ENCODE measurements at places on chromosomes 6 and 20.

DNA sequence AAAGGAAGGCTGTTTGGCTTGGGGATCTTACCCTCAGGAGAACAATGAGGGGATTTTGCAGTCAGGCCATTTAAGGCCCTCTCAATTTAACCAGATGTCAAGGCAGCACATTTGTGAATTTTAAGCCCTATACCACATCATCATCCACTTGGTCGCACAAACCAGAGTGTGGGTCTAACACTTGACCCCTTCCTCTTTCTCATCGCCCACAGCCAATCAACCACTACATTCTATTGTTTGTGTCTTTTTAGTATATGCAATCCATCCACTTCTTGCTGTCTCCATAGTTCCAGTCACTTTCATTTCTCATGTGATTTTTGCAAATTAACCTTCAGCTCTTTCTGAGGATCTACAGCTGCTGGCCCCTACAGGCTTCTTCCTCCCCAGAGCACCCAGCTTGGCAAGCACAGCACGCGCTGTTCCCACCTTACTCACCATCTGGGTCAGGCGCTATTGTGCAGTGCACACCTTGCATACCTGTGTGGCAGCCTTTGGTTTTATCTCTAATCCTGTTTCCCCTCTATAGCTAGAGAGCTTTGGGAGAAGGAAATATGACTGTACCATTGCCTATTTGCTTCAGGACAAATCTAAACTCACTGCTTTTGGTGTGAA is 32.3 kb upstream of the CD83 start:
- DNase-seq, result no peak

GRCh38 chr20:4369798-4370124 is 351.9 kb upstream of the PRND start:
- no peak for DNase-seq

DNA sequence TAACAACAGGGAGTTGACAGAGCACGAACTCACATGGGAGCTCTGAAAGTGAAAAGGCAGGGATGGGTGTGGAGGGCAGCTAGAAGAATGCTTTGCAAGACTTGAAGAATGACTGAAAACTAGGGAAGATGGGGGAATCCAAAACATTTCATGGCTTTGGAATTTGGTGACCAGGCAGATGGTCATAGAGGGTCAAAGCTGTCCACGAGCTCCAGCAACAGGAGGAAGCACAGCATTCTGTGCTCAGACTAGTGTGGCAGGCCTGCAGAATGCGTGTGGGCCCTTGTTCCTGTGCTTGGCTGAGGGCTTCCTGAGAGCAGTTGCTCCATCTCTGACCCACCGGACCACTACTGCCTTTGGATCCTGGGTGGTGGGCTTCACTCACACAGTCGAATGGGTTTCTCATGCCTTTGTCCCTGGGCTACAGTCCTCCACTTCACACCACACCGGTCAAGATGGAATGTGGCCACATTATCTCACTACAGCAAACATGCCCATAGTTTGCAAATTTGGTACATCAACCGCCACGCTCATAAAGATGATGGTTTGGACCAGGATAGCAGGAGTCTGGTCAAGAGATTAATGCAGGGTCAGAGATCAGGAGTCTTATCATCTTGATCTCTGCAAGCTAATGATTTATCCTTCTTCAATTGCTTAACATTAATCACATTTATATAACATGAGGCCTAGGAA is 100.7 kb downstream of the SGK1 start:
- no peak for DNase-seq

- no peak for DNase-seq
These were observed 47.4 kb upstream of the HS3ST5 start for GRCh38 chr6:114390176-114390575.

GRCh38 chr20:64161356-64162238 is 2.7 kb upstream of the MYT1 start:
- no peak for DNase-seq

DNA sequence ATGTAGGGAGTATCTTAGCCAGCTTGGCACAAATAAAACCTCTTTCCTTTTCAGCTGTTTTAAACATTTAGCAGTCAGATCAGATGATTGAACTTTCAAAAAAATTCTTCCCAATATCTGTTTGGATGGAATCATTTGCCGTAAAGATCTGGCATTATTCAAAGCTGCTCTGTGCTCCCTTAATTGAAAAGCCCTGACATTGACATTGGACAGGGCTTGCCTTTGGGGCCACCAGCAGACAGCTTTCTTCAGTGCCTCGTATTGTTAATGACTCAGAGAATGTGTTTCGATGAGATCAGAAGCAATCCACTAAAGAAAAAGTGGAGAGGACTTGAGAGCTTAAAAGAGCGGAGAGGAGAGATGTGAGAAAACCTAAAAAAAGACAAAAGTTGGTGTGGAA is 343.5 kb downstream of the NRN1 start:
- DNase-seq, result no peak

- no peak for DNase-seq
These were observed 54.2 kb downstream of the BCAS4 start for GRCh38 chr20:50848846-50849673.

- DNase-seq, result no peak
These were observed 8.5 kb downstream of the AP5S1 start for GRCh38 chr20:3828798-3829197.

GRCh38 chr6:164243012-164243610 is 828.6 kb downstream of the QKI start:
- DNase-seq, result no peak

DNA sequence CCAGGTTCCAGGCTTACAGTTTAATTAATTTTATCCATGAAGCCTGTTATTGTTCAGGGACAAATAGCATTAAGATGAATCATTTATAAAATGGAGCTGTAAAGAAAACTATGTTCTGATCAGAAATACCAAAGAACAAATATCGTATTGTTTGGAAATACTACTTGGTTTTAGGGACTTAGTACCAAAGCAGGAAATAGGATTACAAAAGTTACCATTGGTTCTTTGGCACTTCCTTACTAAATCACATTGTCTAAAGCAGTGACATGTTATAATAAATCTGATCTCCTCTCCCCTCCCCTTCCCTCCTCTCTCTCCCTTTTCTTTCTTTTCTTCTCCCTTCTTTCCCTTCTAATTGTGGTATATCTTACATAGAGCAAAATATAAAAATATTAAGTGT is 29.6 kb downstream of the CRYBG1 start:
- DNase-seq, result no peak

DNA sequence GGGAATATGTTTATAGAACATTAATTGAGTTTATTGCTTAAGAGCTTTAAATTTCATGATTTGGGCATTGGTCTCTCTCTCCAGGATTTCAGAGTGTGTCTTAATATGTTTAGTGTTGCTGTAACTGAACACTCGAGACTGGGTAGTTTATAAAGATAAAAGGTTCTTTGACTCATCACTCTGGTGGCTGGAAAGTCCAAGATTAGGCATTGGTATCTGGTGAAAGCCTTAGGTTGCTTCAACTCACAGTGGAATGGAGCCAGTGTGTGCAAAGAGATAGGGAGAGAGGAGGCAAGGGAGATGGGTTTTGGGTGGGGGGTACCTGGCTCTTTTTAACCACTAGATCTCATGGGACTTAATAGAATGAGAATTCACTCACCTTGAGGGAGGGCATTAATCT is 35.6 kb upstream of the DTNBP1 start:
- no peak for DNase-seq

- DNase-seq, result no peak
These were observed 42.3 kb downstream of the GNAS start for GRCh38 chr20:58894652-58895447.

- no peak for DNase-seq
These were observed 39.1 kb downstream of the EPB41L2 start for GRCh38 chr6:131023834-131024504.

- no peak for DNase-seq
These were observed 97.5 kb downstream of the MAFB start for GRCh38 chr20:40591536-40591935.

DNA sequence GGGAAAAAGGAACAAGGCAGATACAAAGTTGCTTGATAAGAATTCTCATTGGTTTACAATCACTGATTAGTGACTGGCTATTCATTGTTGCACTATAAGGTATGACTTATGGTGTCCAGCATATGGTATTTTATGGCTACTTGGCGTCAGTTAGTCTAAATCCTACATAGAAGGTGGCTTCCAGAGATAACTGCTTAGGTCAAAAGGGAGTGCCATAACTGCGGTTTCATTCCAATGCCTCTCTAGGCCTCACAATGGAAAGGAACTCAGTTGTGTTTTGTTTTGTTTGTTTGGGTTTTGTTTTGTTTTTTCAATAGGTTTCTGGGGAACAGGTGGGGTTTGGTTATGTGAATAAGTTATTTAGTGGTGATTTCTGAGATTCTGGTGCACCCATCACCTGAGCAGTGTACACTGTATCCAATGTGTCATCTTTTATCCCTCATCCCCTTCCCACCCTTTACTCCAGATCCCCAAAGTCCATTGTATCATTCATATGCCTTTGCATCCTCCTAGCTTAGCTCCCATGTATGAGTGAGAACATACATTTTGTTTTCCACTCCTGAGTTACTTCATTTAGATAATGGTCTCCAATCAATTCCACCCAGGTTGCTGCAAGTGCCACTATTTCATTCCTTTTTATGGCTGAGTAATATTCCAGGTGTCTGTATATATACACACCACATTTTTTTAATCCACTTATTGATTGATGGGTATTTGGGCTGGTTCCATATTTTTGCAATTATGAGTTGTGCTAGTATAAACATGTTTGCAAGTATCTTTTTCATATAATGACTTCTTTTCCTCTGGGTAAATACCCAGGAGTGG is 7.0 kb downstream of the GOPC start:
- no peak for DNase-seq

- DNase-seq, result no peak
These were observed 77.7 kb downstream of the OLIG3 start for GRCh38 chr6:137416376-137417109.

GRCh38 chr20:54132612-54133433 is 41.0 kb downstream of the CYP24A1 start:
- no peak for DNase-seq

- DNase-seq, result no peak
These were observed 28.3 kb downstream of the MEP1A start for GRCh38 chr6:46821458-46821881.

DNA sequence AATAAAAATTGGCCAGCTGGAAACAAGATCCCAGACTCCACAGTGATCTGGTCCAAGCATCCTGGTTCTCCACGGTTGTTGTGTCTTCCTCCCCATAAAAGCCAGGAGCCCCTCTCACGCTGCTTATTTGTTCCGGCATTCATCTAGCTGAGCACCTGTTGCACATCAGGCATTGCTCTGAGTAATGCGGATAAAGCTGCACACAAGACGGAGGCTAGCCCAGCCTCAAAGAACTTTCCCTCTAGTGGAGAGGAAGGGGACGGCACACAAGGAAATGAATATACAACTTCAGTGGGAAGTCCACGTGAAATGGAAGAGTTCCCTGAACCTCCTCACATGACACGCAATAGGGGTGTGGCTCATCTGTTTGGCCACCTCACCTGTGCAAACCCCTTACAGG is 30.3 kb upstream of the NXT1 start:
- DNase-seq, result no peak
